ENCODE measurements at places on chromosomes 1 and 21.

GRCh38 chr1:192805832-192806323 lies 3.0 kb upstream of the RGS2 start:
- DNase-seq: no peak

DNA sequence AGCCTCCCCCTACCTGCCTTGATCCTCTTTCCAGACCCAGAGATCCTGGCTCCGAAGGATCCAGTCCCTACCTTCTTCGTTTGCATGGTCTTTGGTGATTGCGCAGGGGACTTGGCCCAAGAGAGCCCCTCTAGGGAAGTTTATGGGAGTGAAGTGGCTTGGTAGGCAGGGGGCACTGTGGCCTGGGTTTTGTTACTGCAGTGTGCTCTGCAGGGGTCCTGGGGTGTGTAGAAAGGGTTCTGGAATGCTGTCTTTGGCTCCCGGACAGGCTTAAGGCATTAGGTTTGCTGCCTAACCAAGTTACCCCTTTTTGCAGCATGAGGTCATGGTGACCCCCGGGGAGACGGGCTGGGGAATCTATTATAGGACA lies 3.8 kb downstream of the ATP8B2 start:
- no peak for DNase-seq

DNA sequence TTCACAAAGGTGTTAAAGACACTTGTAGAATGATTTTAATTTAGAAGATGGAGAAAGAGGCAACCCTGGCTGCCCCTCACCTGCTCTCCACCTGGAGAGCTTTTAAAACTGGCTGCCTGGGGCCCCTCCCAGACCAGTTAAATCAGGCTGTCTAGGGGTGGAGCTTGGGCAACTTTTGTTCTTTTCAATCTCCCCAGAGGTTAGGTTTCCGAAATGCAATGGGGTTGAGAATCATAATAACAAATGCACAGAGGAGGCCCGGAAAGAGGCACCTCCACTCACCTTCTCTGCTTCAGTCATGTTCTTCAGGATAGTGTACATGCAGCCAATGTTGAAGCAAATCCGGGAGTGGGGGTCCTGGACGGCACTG lies 400 bp downstream of the NCF2 start:
- no peak for DNase-seq

- DNase-seq: no peak
Observed at GRCh38 chr1:66495495-66495894, 38.5 kb upstream of the SGIP1 start.

DNA sequence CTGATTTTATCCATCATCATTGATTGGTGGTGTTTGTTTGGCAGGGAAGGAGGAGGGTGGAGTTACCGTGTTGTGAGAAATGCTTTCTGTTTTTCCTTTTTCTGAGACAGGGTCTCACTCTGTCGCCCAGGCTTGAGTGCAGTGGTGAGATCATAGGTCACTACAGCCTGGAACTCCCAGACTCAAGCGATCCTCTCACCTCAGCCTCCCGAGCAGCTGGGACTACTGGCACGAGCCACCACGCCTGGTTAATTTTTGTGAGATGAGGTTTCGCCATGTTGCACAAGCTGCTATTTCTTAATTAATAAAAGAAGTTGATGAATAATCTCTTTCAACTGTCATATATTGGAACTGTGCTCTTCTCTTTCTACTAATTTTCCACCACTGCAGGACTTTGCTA lies 44.3 kb downstream of the HUNK start:
- DNase-seq: no peak

DNA sequence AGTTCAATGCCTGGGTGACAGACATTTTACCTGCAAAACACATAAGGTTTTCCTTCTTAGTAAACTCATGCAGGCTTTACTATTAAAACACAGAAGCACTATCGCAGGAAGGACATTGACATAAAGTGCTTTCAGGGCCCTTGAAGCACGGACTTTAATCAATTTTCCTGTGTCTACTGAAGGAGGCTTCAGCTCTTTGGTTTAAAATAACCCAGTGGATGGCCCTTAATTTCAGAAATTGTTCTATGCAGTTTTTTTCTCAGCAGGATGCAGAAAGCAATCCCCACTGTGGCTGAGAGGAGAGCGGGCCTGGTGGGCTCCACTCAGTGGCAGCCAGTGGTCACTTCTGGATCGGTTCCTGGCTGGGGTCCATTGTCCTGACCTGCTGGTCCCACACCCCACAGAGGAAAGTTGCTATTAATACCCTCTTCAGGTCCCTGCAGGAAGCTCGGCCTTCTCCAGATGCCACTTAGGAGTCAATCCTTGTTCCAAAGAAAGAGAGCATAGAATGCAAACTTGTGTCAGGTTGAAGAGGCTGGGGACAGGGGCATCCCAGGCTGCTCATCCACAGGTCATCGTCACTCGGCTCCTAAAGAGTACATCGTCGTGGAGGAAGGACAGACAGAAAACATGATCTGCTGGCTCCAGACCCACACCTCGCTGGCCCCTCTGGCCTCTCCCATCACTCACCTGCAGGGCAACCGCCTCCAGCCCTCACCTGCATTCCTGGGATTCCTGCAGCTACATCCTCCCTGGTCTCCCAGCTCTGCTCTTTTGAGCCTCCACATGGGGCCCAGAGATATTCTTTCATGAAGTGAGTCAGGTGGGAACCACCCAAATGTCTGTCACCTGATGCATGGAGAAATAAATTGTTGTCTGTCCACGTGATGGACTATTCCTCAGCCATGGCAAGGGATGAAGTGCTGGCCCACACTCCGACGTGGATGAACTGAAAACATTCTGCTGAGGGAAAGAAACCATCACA lies 153.1 kb downstream of the PSMG1 start:
- DNase-seq: no peak

- no peak for DNase-seq
Observed at GRCh38 chr1:67440339-67440738, 10.1 kb upstream of the SERBP1 start.

GRCh38 chr1:203250911-203251310 lies 21.4 kb upstream of the CHIT1 start:
- no peak for DNase-seq

DNA sequence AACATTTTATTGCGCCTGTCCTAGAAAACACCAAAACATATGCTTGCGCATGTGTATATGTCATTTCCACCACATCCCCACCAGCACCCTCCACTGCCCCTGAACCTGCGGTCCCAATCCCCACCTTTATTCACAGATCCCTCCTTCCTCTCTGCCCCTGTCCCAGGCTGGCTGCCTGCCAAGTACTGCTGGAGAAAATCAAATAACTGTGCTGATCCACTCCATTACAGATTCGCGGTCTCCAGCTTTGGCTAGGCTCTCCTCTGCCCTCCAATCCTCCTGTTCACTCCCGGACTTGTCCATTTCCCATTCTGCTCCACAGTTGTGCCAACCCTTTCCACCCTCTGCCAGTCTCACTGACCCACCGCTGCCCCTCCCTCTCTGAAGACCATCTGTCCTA lies 59.3 kb upstream of the GJB5 start:
- DNase-seq: no peak

DNA sequence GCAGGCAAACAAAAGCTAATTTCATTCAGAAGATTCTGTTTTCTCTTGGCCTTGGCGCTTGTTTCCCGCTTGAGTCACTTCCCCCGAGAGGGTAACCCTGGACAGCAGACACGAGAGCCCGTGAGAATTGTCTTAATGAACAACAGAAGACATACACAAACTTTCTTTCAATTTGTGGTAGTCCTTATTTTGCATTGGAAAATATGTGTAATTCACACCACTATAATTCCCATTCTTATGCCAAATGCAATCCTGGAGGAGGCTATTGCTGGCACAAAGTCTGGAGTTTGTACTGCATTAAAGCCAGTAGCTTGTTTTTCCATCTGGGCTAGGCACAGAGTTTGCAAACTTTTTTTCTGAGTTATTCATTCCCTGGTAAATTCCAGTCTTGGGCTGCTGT lies 109.8 kb upstream of the IVNS1ABP start:
- no peak for DNase-seq

- DNase-seq: no peak
Observed at GRCh38 chr1:68433395-68433794, 16.4 kb downstream of the RPE65 start.

DNA sequence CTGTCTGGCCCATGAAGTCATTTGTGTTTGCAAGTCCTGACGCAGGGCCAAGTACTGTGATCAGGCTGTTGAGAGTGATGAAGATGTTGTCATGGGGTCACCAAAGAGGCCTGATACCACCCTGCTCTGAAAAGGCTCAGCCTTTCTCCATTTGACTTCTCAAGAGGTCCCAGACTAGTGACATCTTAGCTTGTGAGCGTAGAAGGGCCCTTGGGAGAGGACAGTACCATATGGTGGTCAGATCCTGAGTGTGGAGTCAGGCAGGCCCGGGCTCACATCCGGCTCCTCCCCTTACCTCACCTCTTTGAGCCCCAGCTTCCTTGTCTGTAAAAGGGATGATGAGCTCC lies 29.6 kb downstream of the SERINC2 start:
- no peak for DNase-seq
